ENCODE measurements at places on chromosomes 2 and 18.

DNA sequence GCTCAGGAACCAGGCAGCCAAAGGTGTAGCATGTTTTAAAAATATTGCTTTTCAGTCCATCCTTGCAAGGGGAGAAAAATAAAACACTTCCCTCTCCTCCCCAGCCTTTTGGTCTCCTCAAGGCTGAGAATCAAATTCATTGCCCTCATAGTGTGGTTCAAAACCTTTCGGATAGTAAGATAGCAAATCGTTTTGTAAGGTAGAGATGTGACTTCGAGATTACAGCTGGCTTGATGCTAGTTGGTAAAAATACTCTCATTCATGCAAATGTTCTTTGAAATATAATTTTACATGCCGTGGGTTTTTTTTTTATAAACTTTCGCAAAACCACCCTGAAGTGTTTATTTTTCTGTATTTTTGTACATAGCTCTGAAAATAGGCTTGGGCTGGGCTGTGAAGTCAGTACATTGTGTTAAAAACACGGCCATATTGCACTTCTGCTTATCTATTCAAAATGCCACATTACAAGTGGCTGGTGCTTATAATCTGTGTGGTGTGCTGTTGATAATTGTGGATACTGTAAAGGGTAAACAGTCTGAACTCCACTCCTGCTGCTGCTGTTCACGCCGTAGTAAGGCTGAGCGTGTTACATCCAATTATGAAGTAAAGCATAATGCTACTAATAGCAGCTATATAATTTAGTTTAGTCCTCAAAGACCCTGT, 172.0 kb upstream of the SIX3 start:
- DNase-seq, result no peak

GRCh38 chr18:24600076-24600654, 139.7 kb downstream of the HRH4 start:
- DNase-seq, result peak; percentile 24

DNA sequence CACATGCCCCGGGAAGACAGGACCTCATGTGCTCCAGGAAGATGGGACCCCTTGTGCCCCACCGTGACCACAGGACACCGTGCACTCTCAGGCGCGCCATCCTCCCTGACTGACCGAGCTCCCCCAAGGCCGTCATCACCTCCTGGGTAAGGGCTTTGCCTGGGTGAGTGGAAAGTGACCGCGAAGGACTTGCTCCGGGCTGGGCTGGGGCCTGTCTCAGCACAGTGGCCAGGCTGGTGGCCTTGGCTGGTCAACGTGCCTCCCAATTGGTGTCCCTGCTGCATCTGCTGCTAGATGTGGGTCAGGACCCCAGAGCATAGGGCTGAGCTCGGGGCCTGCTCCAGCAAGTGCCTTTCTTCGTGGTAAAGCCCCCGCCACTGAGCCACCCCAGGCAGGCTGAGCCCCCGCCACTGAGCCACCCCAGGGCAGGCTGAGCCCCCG, 69.7 kb upstream of the CTDP1 start:
- no peak for DNase-seq

- no peak for DNase-seq
Measured at GRCh38 chr18:63444580-63444979, 22.3 kb upstream of the VPS4B start.

- DNase-seq, result no peak
Measured at GRCh38 chr2:13504808-13505207, 788.1 kb downstream of the TRIB2 start.

DNA sequence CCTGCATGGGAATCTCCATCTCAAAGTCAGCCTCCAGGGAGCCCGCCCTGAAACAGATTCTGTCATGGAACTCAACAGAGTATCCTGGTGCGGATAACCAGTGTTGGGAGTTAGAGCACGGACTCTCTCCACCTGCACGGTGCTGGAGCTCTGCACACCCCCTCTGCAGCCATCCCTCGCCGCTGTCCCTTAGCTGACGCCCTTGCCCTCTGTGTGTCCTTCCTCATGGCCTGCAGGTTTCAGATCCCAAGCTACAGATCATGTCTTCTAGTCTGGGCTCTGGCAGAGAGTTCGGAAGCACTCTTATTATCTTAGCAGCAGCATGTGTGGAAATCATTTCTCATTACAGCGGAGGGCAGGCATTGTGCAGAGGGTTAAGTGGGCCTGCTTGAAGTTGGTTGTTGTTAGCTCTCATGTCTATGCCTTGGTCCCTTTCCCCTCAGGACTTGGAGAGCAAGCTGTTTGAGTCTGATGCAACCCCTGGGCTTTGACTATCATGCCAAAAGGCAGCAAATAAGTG, 26.0 kb downstream of the TMEM127 start:
- no peak for DNase-seq

DNA sequence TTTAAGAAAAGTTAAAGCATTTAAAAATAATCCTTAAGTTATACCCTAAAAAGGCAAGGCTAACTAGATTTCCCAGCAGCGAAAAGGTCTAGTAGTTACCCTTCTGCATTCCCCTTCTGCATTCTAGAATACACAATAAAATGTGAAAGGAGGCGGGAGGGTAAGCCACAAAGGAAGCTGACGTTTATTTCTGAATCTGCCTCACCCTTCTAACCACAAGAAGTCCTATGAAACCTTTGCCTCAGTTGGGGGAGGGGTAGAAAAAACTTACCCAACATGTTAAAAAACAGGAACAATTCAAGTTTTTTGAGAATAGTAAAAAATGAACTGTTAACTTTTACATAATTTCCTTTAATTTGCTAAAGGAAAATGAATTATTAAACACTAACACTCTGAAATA, 11.3 kb downstream of the STK17B start:
- peak; percentile 88 for DNase-seq

GRCh38 chr2:127596311-127597045, 49.5 kb upstream of the GPR17 start:
- no peak for DNase-seq

DNA sequence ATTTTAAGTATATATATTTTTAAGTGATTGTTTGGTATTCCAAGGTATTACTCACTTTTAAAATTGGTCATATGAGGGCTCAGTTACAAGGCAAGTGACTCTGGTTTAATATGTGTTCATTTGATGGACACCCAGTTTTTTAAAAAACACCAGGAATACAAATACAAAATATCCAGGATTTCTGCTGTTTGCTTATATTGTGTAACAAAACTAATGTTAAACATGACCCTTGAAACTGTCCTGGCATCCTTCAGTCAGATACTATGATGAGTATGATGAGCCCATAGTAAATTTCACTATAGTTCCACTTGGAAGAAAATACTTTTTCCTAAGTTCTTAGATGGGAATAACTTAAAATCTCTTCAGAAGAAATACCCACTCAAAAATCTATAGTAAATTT, 11.4 kb upstream of the ONECUT2 start:
- DNase-seq, result no peak

DNA sequence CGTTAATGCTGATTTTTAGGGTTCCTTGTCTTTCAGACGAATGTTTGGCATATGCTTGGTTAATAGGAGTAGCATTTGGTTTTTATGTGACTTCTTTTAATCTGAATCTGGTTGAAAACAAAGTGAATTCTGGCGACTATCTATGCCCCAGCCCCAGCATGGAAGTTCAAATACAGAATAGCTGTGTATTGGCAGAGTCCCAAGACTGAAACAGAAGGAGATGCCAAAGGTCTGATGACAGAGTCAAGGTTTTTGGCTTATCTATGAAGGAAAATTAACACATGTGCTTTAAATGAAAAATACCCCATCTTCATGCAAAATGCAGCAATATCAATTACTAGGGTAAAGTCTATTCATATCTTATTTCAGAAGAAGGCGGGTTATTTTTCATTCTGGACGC, 734.8 kb upstream of the NXPH2 start:
- no peak for DNase-seq

DNA sequence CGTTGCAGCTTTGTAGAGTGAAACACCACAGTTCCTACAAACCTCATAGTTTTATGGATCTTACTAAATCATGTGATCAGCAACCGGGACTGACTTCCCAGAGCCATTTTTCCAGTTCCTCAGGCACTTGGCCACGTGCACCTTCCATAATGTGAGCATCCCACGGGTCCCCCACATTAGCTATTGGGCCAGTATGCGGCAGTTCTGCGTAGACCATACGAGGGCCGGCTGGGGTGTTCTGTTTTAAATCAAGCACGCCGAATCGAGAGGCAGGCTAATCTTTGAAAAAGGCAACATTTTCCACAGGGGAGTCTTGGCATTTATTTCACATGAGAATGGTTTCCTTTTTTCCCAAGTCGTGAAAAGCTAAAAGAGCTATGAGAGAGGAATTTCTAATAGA, 135.6 kb upstream of the CCDC195 start:
- DNase-seq, result no peak

DNA sequence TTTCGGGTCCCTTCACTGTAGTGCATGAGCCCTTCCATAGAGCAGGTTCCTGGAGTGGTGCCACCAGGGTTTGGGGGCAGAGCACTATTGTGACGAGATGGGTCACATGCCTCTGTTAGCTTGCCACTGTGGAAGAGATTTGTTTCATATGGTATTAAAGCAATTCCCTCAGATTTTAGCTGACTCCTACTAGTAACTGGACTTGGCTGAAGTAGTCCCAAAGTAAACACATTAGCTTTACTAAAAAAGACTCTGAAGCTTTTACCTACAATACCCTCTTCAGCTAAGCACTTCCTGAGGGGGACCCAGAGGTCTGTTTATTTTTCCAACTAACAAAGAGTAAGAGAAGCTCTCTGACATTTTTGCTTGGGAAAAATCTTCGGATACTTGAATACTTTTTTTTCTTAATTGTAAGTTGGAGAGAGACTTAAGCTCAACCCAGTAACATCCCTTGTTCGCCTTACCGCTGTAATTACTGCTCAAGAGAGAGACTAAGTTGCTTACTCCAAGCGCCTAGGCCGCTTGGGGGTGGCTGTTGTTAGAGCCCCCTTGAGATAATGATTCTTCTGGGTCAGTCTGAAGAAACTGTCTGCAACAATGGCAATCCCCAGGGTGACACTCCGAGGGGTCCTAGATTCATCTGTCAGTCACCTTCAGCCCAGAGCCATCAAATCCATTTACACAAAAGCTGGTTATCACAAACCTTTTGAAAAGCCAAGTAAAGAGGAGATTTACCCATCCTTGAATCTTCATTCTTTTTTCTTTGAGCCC, 177.4 kb downstream of the FIGN start:
- DNase-seq, result no peak

DNA sequence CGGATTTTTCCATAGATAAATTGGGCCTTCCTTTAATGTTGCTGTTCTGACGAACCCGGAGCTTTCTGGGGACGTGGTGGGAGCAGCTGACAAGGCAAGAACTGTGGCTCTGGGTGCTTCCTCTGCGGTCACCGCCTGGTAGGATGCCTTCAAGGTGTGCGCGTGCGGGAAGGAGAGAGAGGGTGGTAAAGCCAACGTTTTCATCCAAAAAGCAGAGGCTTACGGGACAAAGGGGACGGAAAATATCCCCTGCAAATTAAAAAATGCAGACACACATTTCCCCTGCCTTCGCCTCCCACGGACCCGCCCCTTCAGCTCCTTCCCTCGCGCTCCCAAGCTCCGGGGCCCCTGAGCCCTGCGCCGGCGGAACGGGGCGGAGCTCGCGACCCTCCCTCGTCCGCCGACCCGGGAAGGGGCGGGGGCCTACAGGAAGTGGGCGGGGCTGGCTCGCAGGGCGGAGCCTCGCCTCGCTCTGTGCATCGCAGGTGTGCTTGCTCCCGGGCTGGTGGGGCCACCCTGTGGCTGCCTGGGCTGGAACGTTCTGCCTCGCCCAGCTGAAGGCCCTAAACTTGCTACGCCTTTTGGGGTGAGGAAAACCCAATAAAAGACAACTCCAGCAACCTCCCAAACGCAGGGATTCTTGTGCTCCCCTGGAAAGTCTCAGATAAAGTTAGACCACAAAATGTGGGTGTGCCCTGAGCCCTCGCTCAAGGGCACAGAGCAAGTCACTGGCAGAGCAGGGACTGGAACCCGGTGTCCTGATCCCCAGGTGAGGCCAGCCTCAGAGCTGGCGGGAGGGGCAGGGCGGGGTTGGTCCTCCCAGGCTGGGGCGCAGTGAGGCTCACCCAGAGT, 25.4 kb upstream of the SLC66A3 start:
- no peak for DNase-seq

DNA sequence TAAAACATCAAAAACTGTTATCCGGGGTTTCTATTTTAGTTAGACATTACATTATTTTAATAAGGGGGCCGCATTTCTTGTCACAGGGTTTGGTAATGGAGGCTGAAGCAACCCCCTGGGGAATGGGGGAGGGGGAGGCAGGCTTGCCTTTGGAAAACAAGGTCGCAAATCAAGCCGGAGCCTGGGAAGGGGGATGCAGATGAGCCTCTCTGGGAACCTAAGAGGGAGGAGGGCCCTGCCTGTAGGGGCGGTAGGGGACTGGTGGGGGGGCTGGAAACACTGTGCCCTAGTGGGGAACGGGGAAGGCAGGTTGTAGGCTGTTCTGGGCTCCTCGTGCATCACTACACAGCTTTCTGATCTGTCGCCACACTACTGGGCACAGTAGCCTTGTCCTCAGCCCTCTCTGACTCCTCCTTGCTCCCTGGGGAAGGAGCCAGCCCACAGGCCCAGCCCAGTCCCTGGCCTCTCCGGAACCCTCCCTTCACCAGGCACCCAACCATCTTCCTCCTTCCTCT, 170.2 kb upstream of the SMAD2 start:
- DNase-seq, result no peak

GRCh38 chr2:121089166-121089510, 195.9 kb downstream of the TFCP2L1 start:
- no peak for DNase-seq

- DNase-seq, result no peak
Measured at GRCh38 chr2:124978597-124978996, 953.5 kb downstream of the CNTNAP5 start.

GRCh38 chr18:11488175-11488574, 121.2 kb upstream of the SLC35G4 start:
- no peak for DNase-seq

DNA sequence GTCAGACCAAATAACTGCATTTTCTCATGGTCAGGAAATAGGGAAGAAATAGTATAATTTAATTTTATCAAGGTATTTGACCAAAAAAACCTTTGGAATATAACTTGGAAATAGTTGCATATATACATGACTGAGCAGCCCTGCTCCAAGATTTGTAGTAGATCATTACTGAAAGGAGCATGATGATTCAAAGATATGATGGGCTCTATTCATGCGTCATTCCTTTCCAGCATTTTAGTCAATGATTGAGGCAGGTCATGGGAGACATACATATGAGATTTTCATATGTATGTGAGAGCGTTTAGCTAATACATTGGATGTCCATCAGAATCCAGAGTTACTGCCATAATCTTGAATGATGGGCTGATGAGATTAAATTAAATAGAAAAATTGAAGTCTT, 74.5 kb downstream of the CAB39 start:
- DNase-seq, result no peak
